HCT116 (cell line): ENCODE measurements at places on chromosomes 4 and X.
A peak's percentile ranks its signal among the peaks of the same experiment; 100 is the strongest.

GRCh38 chr4:26061248-26061986, 147.4 kb downstream of the SMIM20 start:
- peak; percentile 63 for DNase-seq

DNA sequence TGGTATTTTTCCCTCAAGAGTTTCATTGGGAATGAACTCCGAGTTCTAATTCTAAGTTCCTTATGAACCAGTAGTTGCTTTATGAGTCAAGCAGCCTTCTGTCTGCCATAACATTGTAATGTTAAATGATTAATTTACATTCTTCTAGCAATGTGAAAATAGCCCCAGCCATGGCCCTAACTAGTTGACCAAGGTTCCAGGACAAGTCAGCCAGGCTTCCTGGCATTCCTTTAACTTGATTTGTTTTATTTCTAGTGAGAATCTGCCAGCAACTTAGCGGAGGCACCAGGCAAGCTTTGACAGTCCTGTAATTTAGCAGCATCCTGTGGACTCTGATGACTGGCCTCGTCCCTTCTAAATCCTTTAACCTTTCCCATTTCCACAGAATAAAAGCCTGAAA, 69.0 kb downstream of the GLRA2 start:
- no peak for DNase-seq

DNA sequence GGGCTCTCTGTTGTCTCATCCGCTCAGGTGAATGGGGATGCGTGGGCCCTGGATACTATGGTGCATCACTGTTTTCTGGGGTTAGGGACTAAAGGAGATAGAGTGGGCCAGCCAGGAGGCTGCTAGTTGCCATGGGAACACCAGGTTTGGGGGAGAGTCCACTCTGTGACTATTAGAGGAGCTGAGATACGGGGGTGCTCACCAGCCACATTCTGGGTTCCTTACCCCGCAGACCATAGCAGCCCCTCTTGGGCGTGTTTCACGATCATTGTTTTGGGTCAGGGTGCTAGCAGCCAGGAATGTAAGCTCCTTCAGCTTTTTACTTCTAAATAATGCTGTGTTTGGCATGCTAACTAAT, 4.6 kb downstream of the EFNB1 start:
- no peak for DNase-seq

GRCh38 chr4:47933840-47934239, 19.5 kb upstream of the NFXL1 start:
- no peak for DNase-seq

- DNase-seq, result no peak
Observed at GRCh38 chr4:42205541-42205940, 53.1 kb upstream of the BEND4 start.

DNA sequence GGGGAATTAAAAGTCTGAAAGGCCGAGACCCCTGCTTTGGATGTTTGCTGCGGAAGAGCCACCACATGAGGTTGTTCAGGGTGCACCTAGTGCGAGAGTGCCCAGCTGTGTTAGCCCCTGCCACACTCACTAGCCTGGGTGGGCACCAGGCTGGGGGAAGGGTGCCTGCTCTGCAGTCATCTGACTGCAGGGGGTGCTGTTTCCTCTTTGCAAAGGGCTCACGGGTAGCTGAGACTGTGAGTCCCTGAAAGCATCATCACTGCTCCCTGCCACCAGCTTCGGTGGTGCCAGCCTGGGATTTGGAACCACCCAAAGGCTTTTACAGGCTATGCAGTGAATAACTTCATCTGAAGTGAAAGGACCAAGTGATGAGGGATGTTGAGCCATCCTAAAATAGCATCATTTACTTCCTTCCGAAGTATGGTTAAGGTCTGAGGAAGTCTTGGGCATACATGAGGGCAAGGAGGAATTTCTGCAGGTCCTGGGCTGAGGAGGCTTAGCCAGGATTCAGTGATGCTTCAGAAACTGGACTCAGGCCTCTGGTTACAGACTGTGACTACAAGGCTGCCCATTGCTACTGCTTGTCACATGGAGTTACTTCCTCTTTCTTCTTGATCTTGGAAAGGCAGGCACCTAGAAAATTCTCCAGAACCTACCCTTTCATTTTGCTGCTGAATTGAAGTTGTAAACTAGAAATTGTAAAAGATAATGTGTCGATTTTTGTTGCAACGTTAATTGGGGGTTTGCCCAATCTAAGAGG, 293.2 kb upstream of the PRPS2 start:
- DNase-seq, result no peak

- no peak for DNase-seq
Observed at GRCh38 chr4:129092631-129093190, 628 bp downstream of the SCLT1 start.

GRCh38 chrX:96563646-96564045, 121.0 kb upstream of the DIAPH2 start:
- no peak for DNase-seq

- DNase-seq, result peak; percentile 26
Observed at GRCh38 chrX:129665916-129666644, 11.3 kb upstream of the APLN start.

DNA sequence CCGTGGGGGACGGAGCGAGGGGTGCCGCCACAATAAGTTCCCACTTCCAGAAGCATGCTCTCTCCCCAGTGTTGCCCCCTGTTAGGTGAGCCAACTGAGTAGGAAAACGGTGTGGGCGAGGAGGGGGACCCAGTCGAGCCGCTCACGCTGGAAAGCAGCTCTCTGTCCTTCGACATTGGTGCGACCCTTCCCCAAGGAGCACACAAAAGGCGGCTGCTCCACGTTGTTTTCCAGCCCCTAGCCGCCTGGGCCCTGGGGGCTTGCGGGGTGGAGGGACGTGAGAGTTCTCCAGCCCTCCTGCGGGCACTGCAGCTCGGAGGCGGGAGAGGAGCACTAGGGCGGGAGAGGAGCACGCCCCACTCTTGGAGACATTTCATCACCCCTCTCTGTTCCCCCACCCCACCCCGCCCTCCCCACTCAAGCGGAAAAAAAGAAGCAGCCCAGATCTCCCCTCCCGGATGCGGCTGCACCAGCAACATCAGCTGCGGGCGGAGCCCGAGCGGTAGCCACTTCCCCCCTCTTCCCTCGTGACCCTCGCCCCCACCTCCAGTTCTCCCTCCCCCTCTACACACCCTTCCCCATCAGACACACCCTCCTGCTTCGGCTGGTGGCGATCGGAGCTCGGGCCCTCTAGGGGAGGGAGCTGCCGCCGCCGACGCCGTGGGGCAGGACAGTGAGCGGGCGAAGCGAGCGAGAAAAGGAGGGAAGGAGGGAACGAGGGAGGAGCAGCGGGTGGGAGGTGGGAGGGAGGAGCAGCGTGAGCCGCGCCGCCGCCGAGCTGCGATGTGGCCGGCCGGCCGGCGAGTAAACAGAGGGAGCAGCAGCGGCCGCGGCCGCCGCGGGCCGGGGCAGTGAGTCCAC, at the start of gene DOCK11:
Gene DOCK11 (plus strand): TSS at position 755 of the 861 bp plus-strand sequence. CDS start 157 bp downstream, outside the sequence.
- no peak for DNase-seq

DNA sequence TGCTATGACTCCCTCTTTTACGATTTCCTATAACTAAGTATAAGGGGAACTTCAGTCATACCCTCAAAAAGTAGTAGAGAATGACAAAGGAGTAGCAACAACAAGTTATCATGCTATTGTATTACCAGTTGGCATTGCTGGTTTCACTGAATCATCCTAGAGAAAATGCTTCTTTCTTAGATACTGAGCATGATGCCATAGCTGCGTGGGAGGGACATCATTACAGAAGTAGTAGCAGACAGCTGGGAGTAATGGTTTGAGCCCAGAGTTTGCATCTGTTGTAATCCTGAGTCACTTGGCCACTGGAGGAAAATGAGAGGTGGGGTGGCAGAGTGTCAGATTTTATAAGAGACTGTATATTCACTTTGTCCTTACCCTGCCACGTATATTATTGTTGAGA, 38.6 kb downstream of the MTMR1 start:
- no peak for DNase-seq

DNA sequence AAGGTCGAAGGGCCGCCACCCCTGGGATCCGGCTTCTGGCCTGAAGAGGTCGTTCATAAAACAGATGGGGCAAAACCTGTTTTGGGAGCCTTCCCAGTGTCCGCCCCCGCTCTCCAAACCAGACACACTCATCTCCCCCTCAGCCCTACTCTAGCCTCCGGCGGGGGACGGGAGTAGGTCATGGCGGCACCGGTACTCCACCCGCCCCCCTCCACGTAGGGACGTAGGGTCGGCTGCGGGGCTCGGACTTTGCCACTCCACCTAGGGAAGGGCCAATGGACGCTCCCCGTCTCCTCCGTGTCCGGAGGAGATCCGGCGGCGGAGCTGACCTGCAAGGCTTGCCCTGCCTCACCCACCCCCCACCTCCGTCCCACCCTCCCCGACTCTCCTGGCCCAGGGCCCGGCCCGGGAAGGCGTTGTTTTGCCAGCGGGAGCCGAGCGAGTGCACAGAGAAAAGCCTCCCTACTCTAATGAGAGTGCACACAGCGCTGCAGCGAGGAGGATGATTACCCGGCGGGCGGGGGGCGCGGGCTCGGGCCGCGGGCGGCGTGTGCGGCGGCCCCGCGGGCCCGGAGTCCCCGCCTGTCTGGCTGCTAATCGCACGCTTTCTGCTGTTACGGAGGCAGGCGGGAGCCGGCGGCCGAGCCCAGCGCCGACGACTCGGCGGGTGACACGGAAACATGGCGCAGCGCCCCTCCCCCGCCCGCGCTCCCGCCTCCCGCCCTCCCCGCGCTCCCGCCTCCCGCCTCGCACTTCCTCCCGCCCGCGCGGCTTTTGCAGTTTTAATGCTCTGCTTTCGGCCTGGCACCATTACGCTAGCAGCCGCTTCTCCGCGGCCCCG, 8.3 kb upstream of the BCOR start:
- DNase-seq, result no peak

- DNase-seq, result no peak
Observed at GRCh38 chr4:99848591-99849001, 32.0 kb downstream of the DAPP1 start.

GRCh38 chrX:13005661-13006473, 31.0 kb downstream of the TMSB4X start:
- DNase-seq, result no peak

DNA sequence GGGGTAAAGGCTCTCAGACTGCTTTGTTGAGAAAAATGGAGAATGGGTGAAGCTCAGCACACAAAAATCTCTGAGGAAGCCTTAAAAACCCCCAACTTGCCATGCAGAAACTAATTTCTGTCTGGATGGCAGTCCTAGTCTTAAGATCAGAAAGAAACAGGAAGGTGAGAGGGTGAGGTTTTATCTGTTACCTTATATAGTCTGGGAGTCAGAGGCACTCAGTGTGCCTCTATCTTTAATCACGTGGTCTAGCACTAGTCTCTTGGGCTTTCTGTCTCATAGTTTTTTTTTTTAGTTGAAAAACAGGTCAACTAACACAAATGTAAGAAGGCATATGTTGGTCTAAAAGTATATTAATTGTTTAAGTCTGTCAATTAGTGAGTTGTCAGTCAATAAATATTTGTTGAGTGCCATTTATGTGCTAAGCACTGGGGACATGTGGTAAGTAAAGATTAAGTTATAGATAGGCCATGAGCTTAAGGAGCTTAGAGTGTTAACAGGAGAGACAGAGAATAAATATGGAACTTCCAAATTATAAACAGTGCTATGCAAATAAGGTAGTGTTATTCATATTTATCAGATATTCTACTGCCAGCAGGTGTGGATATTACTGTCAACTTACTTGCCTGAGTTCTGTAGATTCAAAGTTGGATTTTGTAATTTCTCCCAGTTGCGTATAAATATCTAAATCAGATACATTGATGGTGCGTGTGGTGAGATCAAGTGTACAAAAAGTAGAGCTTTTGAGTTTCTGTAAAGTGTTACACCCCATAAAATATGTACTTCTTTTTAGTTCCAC, 7.0 kb downstream of the CYBB start:
- DNase-seq, result no peak

DNA sequence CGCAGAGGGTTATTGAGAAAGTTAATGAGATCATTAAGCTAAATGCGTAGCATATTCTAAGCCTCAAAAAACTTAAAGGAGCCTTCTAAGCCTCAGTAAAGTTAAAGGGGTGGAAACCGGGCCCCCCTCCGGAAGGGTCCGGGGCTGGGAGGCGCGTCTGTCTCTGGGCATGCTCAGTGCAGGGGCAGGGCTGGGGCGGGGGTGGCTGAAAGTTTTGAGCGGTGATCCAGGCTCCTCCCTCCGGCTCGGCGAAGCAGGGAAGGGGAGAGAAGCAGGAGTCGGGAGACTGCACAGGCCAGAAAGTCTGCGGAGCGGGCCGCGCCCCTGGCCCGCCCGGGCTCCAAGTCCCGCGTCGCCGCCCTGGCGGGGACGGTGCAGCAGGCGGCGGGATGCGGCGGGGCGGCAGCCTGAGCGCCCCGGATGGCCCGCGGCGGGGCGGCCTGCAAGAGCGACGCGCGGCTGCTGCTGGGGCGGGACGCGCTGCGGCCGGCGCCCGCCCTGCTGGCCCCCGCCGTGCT, at the start of gene EVC:
Gene EVC (plus strand): TSS at position 241 of the 518 bp plus-strand sequence. CDS start 180 bp downstream, at position 421.
- no peak for DNase-seq

GRCh38 chr4:129144755-129145206, 48.8 kb downstream of the C4orf33 start:
- no peak for DNase-seq

GRCh38 chr4:77434299-77435092, 171.1 kb upstream of the CXCL13 start:
- DNase-seq, result no peak

DNA sequence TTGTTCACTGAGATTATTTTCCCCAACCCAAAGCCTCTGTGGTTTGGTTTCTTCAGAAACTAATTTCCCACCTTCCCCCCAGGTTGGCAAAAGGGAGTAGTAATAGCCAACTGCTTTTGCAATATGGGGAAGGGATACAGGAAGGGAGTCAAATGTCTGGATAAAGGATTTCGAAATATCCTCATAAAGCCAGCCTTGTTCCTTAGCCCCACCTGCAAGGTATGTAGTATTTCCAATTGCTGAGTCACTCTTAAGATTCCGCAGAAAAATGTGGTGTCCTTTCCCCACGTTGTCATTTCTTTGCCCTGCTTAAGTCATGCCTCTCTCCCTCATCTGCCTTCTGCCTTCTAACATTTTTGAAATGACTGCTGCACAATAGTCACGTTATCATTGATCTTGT, 138.8 kb upstream of the DCAF8L1 start:
- peak; percentile 31 for DNase-seq

- DNase-seq, result no peak
Observed at GRCh38 chr4:97952763-97953162, 190.5 kb downstream of the STPG2 start.

- no peak for DNase-seq
Observed at GRCh38 chr4:180565856-180566431, 1677.3 kb upstream of the TENM3 start.

GRCh38 chr4:38024206-38024509, 64.0 kb downstream of the PTTG2 start:
- no peak for DNase-seq

DNA sequence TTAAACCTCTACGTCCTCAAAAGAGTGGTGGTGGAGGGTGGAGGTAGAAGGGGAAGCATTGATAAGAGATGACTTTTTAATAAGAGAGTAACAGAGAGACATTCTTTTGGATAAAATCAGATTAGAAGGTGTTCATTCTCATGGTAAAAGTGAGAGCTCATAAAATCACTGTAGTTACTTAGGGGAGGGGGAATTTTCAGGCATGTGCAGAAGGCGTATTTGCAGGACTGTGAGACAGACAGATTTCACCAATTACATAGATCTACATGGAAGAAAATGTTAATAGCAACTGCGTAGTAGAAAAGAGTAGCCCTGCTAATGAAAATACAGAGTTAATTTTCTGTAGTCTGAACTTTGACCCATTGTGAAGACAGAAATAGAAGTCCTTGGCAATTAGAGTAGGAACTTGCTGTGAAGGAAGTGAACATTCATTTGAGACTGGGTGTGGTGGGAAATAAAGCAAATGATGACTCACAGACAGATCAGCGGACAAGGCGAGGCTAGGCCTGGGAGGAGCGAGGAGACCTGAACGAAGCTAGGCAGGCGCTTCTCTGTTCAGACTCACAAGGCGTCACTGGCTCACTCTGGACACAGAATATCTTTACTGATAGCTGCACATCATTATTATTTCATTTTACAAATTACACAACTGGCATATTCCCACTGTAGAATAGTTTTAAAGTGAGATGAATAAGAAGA, 57.2 kb upstream of the FAM9C start:
- peak; percentile 73 for DNase-seq
